ENCODE measurements at places on chromosomes 4 and X. TPM values are rescaled to one million over a fixed set of nuclear protein-coding genes. Genes with fewer than 3 reads are reported as not detected.

The FRAS1 gene
- total RNA-seq = 20.4 TPM

The STIM2 gene
- total RNA-seq = 25.9 TPM

DNA sequence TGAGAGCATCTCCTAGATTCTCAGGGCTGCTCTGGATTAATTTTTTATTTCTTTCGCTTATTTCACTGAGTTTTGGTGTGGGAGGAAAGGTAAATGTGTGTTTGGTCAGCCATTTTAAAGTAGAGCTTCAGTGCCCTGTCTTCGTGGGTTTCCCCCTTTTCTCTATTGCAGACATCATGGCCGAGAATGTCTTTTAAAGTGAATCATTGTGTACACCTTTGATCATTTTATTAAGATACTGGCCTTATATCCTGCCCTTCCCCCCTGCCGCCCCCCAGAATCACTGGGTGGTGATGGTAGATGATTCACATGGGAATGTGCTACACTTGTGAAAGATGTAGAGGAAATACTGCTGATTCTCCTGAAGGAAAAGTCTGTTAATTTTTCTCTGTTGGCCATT is 23.8 kb downstream of the CDKL5 start:
- no peak for DNase-seq

- no peak for DNase-seq
Observed at GRCh38 chrX:37357436-37357835, 8.3 kb downstream of the PRRG1 start.

- DNase-seq = no peak
Observed at GRCh38 chrX:97898798-97899197, 1015.1 kb downstream of the RPA4 start.

DNA sequence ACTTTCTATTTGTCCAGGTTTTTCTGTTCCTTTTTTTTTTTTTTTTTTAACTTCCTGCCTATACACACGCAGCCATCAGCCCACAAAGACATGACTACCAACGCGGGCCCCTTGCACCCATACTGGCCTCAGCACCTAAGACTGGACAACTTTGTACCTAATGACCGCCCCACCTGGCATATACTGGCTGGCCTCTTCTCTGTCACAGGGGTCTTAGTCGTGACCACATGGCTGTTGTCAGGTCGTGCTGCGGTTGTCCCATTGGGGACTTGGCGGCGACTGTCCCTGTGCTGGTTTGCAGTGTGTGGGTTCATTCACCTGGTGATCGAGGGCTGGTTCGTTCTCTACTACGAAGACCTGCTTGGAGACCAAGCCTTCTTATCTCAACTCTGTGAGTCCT is 2.1 kb downstream of the EBP start:
- DNase-seq = no peak

- DNase-seq = no peak
Observed at GRCh38 chr4:45423896-45424295, 697.5 kb upstream of the GNPDA2 start.

DNA sequence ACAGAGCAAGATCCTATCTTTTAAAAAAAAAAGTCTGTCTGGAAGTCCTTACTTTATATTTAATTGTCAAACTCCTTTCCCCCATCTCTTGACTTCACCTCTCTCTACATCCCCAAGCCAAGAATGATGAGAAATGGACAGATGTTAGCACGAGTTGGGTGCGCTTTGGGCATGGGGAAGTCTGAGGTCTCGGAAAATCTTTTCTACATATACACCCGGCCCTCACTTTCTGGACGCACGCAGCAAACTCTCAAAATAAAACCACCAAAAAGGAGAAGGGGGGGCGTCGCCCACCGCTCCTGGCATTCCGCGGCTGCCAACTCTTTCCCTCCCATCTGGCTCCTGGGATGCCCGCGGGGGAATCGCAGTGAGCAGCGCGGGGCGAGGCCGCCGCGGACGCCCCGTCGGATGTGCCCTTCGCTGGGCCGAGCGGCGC is 756 bp downstream of the IGFBP7 start:
- peak; percentile 32 for DNase-seq
